GM19239 (cell line): ENCODE measurements at places on chromosomes 16 and 17.

DNA sequence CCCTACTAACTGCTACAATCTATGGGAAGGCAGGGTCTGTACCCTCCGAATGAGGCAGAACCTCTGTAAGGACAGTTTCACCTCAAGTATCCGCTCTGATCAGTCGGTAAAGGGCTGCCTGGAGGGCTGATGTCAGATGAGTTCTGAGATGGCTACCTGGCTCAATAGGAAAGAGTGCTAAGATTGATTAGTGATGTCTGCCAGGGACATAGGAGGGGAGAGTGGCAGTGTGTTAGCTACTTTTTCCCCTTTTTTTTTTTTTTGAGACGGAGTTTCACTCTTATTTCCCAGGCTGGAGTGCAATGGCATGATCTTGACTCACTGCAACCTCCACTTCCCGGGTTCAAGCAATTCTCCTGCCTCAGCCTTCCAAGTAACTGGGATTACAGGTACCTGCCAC is 39.1 kb upstream of the CDC42EP4 start:
- DNase-seq: no peak

DNA sequence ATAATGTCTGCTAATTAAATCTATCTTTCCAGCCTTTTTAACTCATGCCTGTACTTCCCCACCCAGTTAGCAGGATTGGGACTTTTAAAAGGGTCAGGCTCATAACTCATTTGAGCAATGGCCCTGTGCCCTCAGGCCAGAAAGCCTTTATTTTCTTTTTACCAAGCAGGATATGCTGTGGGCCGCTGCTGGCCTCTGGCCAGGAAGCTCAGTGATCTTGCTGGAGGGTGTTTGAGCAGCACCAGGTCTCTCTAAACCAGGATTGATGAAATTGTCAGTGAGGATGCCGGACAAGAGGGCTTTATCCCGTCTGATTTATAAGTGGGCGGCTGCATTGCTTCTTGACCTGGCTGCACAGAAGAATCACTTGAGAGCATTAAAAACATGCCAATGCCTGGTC is 187.8 kb downstream of the RAB11FIP4 start:
- no peak for DNase-seq

DNA sequence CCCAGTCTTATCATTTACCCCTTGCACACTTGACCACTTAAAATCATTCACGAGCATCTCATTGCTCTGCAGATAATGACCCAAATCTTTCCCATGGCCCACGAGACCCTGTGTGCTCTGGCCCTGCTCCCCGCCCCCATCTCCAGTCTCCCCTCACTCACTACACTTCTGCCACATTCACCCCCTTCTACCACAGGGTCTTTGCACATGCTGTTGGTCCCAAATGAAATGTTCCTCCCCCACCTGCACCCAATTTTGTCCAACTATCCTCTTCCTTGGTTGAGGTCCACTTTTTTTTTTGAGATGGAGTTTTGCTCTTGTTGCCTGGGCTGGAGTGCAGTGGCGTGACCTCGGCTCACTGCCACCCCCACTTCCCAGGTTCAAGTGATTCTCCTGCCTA is 39.2 kb downstream of the CCDC42 start:
- DNase-seq: no peak

GRCh38 chr17:58301504-58302150 is 20.9 kb upstream of the MPO start:
- no peak for DNase-seq

- no peak for DNase-seq
Observed at GRCh38 chr17:80938556-80938955, 53.1 kb upstream of the CHMP6 start.

GRCh38 chr17:18889658-18890057 is 31.7 kb downstream of the PRPSAP2 start:
- DNase-seq: no peak

GRCh38 chr16:85202631-85203461 is 90.6 kb upstream of the CIBAR2 start:
- DNase-seq: no peak

- no peak for DNase-seq
Observed at GRCh38 chr17:80847496-80848230, 144.0 kb upstream of the CHMP6 start.

GRCh38 chr17:26963163-26963503 is 330.8 kb upstream of the WSB1 start:
- no peak for DNase-seq

GRCh38 chr16:19735074-19735867 is 17.2 kb downstream of the IQCK start:
- DNase-seq: no peak

DNA sequence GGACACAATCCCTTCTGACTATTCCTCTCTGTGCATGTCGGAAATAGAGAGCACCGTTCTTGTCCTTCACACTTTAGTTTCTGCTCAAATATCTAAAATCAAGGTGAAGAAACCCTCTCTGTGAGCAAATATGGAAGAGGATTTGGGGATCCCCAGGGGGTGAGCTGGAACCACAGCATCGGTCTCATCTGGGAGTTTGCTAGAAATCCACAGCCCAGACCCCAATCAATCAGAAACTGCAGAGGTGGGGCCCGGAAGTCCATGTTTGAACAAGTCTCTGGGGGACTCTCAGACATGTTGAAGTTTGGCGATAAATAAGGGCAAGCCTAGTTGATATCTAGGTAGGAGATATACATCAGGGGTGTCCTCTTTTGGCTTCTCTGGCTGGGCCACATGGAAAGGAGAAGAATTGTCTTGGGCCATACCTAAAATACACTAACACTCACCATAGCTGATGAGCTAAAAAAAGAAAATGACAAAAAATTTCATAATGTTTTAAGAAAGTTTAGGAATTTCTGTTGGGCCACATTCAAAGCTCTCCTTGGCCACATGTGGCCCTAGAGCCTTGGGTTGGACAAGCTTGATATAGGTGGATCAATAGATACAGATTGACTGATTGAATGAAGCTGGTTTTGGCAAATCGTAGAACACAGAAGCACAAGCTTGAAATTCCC is 168.0 kb upstream of the FOXF1 start:
- no peak for DNase-seq

DNA sequence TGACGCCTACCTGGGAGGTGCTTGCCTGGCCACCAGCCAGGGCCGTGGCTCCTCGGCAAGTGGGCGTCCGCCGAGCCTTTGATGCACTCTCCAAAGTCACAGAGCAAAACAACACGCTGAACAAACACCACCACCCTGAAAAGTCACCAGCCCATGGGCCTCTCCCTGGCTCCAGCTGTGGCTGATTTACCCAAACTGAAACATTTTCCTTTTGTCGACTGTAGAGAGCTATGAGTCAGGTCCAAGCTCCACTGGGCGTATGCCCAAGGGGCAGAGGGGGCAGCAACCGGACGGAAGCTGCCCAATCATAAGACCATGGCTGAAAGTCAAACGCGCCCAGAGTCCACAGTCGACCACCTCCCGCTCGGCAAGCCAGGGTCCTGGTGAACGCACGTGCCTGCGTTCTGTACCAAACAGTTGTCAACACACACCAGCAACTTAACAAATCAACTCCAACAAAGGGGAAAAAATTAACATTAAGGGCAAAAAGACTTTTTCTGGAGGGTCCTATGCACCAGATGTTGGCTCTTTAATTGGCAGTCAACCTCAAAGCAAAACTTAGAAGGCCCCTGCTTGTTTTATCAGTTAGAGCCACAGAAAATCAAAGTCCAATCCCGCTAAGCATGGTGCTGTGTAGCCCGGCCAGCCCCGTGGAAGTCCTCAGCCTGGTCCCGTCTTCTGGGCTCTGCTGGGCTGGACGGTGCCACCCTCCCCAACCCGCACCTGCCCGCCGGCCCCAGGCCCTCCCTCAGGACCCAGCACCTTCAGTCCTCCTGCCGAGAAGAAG is 47.3 kb downstream of the TBC1D16 start:
- no peak for DNase-seq

DNA sequence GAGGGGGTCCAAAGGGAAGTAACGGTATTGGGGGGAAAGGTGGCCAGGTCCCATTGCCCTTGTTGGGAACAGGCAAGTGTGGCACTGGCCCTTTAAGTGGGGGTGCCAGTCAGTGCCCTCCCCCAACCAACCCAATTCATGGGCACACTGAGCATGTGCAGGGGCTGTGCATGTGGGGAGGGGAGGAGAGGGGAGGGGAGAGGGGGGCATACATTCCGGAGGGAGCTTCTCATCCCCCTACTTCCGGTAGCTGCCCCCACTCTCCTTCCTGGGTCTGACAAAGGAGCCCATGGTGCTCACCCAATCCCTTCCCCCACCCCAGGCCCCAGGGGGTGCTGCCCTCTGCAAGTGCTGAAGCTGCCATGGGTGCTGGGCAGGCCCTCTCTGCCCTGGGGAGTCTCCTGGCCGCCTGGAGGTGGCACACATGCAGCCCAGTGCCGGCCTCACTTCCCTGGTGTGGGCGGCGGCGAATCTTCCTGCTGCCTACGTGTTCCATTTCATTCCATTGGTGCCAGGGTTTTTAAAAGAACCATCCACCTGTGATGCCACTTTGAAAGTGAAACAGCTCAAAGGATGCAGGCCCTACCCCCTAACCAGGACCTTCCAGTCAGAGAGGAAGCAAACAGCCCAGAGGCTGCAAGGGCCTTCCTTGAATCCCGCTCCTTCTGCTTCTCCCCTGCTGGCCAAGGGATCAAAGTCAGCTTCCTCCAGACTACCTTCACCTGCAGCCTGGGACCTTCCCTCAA is 11.0 kb downstream of the HEXIM2 start:
- DNase-seq: peak; percentile 46

DNA sequence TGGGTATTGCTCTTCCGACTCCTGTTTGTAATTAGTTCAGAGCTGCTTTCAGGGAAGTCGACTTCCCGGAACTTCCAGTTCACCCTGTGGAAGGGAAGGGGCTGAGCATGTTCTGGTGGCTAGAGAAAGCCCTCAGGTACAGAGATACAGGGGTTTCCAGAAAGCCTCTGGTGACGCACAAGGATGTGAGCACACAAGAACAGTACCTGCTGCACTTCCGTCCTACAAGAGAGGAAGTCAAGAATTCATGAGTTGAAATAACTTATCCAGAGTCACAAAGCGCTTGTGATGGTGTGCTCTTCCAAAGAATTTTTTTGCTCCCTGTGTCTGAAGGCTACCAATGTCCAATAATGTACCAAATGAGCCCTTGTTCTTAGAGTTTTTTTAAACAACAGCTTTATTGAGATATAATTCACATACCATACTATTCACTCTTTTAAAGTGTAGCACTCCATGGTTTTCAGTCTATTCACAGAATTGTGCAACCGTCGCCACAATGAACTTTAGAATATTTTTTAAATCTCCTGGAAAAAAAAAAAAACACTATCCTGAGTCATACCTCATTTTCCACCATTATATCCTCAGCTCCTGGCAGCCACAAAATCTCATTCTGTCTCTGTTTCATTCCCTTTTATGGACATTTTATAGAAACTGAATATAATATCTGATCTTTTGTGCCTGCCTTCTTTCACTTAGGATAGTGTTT is 327.6 kb downstream of the CDH13 start:
- DNase-seq: no peak

DNA sequence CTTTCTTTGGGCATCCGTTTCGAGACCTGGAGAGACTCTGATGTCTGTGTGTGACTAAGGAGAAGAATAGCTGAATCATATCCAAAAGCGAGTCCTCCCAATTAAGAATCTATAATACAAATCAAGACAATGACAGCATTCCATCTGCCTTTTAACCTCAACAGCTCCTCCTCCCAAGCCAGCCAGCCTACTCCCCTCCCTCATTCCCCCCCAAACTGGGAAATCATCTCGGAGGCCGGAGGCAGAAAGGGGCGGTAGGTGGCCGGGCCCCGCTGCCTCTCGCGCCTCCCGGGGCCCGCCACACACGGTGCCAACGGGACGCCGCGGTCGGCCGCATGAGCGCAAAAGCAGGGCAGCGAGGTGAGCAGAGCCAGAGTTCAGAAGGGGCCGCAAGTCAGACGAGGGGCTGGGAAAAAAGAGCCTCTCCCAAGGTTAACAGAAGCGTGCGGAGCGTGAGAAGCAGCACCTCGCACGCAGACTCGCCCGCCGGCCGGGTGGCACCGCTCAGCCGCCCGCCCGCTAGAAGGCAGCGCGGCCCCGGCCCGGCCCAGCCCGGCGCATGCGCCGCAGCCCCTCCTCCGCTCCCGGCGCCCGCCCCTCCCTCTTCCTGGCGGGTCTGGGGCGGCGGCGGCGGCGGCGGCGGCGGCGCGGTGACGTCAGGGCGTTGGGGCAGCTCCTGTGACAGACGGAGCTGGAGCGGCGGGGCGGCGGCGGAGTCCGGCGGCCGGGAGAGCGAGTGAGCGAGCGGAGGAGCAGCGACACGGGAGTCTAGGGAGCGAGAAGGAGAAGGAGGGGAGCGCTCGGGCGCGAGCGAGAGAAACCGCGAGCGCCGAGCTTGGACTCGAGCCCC is at the start of gene PAFAH1B1:
Gene PAFAH1B1 (plus strand): TSS at position 684 of the 850 bp plus-strand sequence. CDS start 44,635 bp downstream, outside the sequence.
- DNase-seq: peak; percentile 90

- DNase-seq: no peak
Observed at GRCh38 chr17:17570140-17570797, 21.2 kb downstream of the PEMT start.

GRCh38 chr16:26756633-26757032 is 310.1 kb upstream of the C16orf82 start:
- no peak for DNase-seq

GRCh38 chr16:89565256-89565505 is 4.7 kb downstream of the RPL13 start:
- DNase-seq: no peak

DNA sequence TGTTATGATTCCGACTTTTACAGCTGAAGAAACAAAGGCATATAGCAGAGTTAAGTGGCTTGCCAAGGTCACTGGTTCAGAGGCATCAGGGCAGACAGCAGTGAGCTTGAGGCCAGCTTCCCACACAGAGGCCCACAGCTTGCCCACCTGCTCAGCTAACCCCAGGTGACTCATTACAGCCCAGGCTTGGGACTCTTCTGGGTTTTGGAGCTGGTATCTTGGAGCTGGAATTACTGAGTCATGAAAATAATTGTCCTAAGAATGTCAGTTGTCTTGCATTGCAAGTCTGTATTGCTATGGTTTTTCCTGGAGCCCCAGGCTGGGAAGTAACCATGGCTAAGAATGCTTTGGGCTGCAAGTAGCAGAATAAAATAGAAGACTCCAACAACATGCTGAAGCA is 32.4 kb upstream of the IRX3 start:
- DNase-seq: no peak

DNA sequence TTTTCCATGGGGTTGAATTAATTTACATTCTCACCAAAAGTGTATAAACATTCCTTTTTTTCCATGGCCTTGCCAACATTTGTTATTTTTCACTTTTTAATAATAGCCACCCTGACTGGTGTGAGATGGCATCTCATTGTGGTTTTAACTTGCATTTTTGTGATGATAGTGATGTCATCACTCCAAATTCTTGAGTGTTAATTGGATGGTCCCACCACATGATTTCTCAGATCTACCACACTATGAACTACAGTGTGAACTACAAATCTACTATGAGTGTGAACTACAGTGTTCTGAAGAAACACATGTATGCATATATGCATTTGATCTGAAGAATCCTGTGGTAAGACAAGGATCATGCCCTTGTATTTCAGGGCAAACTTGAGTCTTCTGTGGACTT is 340.1 kb downstream of the ABCC12 start:
- DNase-seq: no peak

GRCh38 chr16:50838885-50839284 is 97.0 kb downstream of the CYLD start:
- DNase-seq: no peak

DNA sequence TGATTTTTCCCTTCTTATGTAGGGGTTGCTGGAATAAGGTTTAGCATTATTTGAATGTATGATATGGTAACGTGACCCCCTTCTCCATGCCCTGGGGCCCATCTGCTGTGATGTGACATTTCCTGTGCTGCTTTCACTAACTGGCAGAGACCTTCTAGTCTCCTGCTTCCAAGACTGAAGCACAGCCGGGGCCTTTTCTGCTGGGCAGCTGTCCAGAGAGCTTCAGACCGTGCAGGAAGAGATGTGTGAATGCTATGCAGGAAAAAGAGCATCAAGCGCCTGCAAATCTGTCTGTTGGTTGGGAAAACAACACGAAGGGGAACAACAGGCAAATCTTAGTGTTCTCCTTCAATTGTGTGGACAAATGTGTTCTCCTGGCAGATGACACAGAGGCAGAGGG is 128.5 kb downstream of the SPACA3 start:
- no peak for DNase-seq
